ENCODE measurements at places on chromosomes 2 and 18. TPM values are rescaled to one million over a fixed set of nuclear protein-coding genes. Genes with fewer than 3 reads are reported as not detected.

Gene OTOS
- total RNA-seq, result not detected

Gene GPR55
- 1.1 TPM for total RNA-seq

Gene SP100
- total RNA-seq, result 130 TPM

Gene OR6B2
- total RNA-seq, result not detected

Gene FAM228A
- 3.3 TPM for total RNA-seq

Gene FABP1
- total RNA-seq, result 768 TPM

Gene SOS1
- total RNA-seq, result 38.8 TPM

Gene IL37
- 0.82 TPM for total RNA-seq

Gene RTP5
- not detected for total RNA-seq

Gene ABCB11
- total RNA-seq, result 21.7 TPM

Gene NT5C1B
- total RNA-seq, result not detected

Gene HDAC4
- total RNA-seq, result 41.4 TPM

Gene DSG1
- not detected for total RNA-seq

Gene SPDYA
- total RNA-seq, result 1.2 TPM

Gene UGT1A3
- total RNA-seq, result 2.6 TPM

Gene C1GALT1C1L
- total RNA-seq, result 1.4 TPM

Gene TCF7L1
- total RNA-seq, result 22.9 TPM

Data from mucosa of descending colon (tissue), 3 donors.